ENCODE measurements at places on chromosomes 12 and 14.

DNA sequence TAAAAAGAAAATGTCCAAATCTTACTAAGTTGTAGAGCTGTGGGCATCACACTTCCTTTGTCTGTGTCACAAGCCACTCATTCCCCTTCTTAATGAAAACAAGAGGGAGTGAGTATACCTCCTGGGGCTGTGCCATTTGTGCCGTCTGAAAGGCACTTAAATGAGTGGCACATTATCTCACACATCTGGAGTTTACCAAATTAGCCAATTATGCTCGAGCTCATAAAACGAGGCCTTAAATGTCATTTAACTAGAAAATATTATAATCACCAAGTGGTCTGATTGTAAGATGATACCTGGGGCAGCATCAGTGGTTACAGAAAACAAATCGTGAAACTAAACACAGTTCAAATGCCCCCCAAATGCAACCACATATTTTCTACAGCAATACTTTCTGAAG is 146.1 kb downstream of the PAX9 start:
- no peak for DNase-seq

DNA sequence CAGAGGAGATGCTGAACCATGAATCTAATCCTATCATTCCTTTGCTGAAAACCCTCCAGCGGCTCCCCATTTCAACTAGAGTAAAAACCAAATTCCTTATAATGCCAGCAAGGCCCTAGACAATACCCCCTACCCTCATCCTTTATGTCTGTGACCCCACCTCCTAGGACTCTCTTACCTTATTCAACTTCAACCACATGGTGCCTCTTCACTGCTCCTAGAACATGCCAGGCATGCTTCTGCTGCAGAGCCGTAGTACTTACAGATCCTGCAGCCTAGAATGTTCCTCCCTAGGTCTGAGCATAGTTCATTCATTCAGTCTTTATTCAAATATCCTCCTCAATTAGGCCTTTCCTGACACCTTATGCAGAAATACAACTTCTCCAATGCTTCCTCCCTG is 54.9 kb downstream of the DCAF5 start:
- DNase-seq = no peak

GRCh38 chr14:29035134-29035533 is 268.5 kb downstream of the FOXG1 start:
- DNase-seq = no peak

DNA sequence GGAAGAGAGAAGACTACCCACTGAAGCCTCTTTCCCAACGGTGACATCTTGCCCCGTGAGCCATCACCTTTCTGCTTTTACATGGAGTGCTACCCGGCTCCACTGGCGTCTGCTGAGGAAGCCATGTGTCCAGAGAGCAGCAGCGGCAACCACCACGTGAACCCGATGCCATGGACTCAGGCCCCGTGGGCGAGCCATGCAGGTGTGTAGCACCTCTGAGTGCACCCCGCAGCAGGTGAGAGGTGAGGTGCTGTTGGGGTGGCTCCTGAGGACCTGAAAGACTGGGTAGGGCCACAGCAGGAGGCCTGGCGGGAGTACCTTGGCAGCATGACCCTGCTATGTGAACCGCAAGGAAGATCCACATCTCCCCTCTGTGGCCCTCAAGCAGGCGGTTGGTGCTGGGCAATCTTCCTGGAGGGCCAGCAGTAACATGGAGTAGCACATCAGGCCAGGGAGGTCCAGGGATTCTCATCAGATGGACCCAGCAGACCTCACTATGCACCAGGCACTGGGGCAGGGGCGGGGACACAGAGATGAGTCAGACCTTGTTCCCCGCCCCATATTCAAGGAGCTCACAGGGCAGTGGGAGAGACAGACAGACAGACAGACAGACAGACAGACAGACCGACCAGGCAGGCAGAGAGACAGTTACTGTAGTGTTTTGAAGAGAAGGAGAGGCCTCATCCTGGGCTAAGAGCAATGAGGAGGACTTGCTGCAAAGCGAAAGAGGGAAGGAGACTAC is 129.6 kb downstream of the PAPOLA start:
- no peak for DNase-seq

- no peak for DNase-seq
Measured at GRCh38 chr14:99231161-99231849, 40.7 kb downstream of the BCL11B start.

GRCh38 chr12:106227641-106228319 is 20.0 kb downstream of the CKAP4 start:
- DNase-seq = peak; percentile 16

GRCh38 chr14:100363053-100363452 is 39.9 kb downstream of the SLC25A47 start:
- no peak for DNase-seq

- no peak for DNase-seq
Measured at GRCh38 chr12:30104971-30105370, 321.2 kb upstream of the TMTC1 start.

DNA sequence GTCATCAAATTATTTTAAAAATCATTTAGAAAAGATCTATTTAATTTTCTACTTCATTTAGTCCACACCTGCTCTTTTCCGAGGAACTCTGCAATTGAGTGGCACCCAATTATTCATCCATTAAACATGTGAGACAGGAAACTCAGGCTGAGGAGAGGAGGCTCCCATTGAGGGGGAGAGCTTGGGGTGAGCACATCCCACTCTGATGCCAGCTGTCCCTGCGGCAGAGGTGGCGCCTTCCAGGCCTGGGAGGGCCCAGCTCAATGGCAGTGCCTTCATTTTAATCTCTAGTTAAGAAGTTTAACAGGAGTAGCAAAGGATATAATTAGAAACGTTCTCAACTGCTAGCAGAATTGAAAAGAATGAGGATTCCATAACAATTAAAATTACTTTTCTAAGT is 92.0 kb downstream of the ITPR2 start:
- no peak for DNase-seq

DNA sequence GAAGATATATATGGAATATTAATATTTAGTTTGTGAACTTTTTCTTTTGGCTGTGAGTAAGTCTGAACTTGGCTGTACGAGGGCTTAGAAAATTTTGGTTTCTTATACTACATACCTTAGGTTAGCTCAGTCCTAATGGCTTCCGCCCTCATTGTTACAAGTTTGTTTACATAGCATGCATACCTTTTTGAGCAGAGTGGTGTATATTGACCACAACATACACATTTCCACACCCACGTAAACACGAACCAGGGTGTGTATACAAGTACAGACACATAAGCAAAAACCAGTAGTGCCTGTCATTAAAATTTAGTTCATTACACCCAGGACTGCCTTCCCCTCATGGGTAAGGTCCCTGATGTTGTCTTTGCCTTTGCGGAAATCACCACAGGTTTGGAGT is 230.2 kb upstream of the RGS6 start:
- no peak for DNase-seq

GRCh38 chr14:64758691-64759554 is 54.7 kb downstream of the PLEKHG3 start:
- no peak for DNase-seq

DNA sequence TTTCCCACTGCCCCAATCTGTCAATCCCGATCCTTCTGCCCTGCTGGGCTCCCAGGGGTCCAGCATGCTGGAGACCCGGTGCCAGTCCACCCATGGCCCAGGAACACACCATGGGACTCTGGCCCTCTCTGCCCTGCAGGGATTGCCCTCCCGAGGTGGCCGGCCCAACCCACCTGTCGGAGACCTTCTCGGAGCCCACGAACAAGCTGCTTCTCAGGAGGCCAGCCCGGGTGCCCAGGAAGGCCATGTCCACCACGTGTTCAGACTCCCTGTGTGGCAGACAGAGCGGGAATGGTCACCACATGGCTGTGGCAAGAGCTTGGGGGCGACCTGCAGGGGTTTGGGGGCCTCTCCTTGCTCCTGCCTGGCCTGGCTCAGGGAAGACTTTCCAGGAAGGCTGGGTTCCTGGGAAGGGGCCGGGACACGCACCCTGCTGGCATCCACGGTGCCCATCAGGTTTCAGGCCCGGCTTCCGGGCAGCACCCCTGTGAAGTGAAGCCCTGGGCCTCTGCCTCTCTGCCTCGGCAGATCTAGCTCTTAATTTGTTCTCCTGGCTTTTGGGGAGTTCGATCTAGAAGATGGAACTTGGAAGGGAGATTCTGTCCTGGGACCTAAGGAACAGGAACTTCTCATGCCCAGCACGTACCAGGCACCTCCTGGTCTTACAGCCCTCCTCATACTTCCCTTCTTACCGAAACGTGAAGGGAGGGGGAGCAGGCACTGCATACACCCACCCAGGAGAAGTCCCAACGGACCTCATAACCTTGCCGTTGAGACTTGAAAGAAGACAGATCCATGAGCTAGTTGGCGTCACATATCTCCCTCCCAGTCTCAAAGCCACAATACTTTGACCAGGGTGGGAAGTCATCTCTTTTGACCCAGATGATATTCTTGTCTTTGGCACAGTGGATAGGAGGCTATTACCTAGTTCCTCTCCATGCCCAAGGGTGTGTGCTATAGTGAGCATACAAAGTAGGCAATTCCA is 26.3 kb downstream of the LRTM2 start:
- no peak for DNase-seq

GRCh38 chr14:92459030-92459949 is 54.3 kb upstream of the RIN3 start:
- DNase-seq = no peak
